ENCODE measurements at places on chromosomes 5 and 9.

DNA sequence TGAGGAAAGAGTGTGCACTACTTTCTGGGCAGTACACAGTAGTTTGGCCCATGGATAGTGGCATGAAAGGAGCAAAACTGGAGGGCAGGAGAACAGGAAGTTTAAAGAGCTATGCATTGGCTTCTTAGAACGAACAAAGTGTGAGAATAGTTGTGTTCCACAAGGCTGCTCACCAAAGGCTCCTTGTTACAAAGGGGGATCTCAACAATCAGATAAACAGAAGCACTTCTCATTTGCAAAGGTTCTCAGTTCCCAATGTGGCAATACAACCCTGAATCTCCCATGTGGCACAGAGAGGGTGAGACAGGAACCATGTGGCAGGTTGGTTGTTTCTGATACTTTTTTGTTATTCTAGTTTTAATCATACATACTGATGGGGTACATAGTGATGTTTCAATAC lies 158.4 kb downstream of the CARTPT start:
- no peak for DNase-seq

DNA sequence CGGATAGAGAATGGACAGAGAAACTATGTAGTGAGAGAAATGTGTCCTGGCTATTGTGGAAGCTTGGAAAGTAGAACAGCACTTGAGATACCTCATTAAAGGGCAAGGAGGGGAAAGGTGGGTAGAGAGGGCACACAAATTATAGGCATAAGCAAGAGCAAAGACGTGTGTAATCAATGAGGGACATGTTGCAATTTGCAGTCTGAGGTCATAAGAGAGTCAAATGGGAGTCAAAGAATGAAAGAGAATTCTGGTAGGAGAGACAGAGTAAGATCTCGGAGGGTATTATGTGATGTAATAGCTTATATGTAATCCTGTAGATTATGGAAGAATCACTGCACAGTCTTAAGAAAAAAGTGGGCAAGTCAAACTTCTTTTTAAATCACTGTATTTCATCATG lies 312.0 kb upstream of the RGMB start:
- DNase-seq: no peak

DNA sequence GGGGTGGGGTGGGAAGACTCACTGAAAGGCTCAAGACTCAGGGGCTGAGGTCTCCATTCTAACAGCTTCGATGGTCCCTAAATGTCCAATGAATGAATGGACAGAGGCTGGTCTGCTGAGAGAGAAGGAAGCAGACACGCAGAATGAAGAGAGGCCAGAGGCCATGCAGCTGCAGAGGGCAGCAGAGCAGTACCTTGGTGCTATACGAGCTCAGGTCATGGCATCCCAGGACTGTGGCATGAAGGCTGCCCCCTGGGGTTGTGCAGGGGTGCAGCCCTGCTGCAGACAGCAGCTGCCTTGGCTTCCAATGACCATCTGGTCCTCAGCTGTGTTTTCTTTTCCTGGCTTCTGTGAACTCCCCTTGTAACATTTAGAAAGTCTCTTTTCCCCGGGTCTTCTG lies 15.2 kb upstream of the CORO2A start:
- no peak for DNase-seq

DNA sequence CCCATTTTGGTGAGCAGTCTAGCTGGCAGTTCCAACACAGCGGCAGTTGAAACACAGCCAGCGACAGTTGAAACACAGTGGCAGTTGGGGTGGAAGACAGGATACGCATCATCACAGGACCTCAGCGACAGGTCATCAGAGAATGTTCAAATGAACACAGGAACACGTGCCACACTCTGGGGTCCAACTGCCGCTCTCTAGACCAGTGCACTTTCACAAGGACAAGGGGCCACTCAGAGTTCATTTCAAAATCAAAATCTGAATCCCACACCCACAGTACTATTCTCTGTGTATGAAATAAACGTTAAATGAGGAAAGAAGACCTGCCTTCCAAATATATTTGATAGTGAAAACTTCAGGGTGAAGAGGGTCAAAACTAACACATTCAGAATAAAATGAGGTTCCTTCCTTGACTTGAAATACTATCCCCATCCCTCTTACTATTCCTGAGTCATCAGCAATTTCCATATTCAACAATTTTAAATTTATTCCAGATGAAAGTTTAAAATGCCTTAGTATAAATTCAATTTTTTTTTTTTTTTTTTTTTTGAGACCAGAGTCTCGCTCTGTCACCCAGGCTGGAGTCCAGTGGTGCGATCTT lies 53.0 kb upstream of the SIMC1 start:
- DNase-seq: no peak

GRCh38 chr9:77876590-77876989 lies 155.0 kb downstream of the GNAQ start:
- DNase-seq: no peak

- no peak for DNase-seq
Observed at GRCh38 chr5:132850066-132850465, 16.2 kb downstream of the GDF9 start.

DNA sequence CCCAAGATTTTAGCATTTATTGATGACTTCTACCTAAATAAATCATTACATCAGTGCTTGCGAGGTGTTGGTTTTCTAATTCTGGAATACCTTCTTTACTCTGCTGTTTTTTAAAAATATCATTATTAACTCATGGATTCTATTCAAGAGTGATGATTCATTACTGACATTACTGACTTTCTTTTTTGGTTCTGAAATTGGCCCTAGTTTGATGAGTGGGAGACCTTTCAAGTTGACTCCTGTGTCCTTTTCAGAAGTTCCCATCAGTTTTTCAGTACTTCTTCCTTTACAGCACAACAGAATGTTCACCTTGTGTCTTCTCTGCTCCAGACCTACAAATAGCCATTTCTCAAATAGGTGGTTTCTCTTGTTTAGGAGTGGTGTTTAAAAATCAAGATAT lies 114.1 kb downstream of the PCSK5 start:
- no peak for DNase-seq

- no peak for DNase-seq
Observed at GRCh38 chr5:100803397-100803796, 99.7 kb downstream of the ST8SIA4 start.
